ENCODE measurements at places on chromosomes 2 and 18. TPM values are rescaled to one million over a fixed set of nuclear protein-coding genes. Genes with fewer than 3 reads are reported as not detected.

The NYAP2 gene
- not detected for total RNA-seq

The ZDBF2 gene
- 10.5 TPM for total RNA-seq

The ARHGEF4 gene
- total RNA-seq: 4.3 TPM

The TRAPPC8 gene
- total RNA-seq: 26.1 TPM

The COL5A2 gene
- total RNA-seq: 3.3 TPM

GRCh38 chr2:241863536-241863954 is 4.9 kb upstream of the PDCD1 start:
- H3K4me3 ChIP-seq: peak overlapping the region; percentile 38
- peaks cover 22% of the 10 kb centered on the region for H3K27me3 ChIP-seq
- peak; percentile 82 for DNase-seq

DNA sequence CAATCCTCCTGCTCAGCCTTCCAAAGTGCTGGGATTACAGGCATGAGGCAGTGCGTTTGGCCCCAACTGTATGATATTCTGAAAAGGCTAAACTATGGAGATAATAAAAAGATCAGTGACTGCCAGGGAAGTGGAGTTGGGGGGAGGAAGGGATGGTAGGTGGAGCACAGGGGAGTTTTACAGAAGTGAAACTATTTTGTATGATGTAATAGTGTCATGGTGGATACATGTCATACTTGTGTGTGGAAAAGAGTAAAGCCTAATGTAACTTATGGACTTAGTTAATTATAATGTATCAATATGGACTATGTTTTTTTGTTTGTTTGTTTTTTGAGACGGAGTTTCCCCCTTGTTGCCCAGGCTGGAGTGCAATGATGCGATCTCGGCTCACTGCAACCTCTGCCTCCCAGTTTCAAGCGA is 2.9 kb upstream of the GGCX start:
- DNase-seq: no peak
- H3K36me3 ChIP-seq: no peaks in the 10 kb centered on the region
- peaks cover 25% of the 10 kb centered on the region for H3K4me1 ChIP-seq

- DNase-seq: no peak
- peak overlapping the region; percentile 87 for H3K27ac ChIP-seq
- H3K36me3 ChIP-seq: peaks cover 31% of the 10 kb centered on the region
- H3K4me1 ChIP-seq: peaks cover 99% of the 10 kb centered on the region
- no peak overlapping the region for H3K4me3 ChIP-seq
These were observed 122.1 kb upstream of the EML6 start for GRCh38 chr2:54601339-54601738.

DNA sequence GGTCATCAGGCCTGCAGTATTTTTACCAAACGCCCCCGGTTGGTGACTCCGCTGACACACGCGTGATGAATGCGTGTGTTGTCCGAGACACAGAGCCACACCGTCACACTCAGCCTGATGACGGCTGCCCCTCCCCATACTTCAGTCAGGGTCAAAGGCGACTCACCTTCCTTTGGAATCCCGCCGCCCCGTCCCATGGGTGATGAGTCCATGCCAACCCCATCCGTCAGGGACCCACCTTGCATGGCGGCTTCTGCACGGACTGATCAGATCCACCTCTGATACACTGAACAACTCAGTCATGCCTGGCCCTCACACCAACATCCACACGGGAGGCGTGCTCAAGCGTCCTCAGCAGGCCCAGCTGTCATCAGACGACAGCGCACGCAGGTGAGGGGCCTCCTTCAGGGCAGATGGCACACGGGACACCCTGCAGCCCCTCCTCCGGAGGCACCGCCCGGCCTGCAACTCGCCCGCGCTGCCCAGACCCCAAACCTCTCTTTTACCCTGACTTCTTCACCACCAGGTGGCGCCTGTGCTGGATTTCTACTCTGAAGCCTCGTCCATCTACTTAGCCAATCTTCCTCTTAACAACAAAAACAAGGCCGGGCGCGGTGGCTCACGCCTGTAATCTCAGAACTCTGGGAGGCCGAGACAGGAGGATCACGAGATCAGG is 89.2 kb downstream of the ZNF516 start:
- peak; percentile 75 for DNase-seq
- H3K36me3 ChIP-seq: peaks cover 8% of the 10 kb centered on the region
- no peaks in the 10 kb centered on the region for H3K27me3 ChIP-seq
- H3K4me3 ChIP-seq: no peak overlapping the region

DNA sequence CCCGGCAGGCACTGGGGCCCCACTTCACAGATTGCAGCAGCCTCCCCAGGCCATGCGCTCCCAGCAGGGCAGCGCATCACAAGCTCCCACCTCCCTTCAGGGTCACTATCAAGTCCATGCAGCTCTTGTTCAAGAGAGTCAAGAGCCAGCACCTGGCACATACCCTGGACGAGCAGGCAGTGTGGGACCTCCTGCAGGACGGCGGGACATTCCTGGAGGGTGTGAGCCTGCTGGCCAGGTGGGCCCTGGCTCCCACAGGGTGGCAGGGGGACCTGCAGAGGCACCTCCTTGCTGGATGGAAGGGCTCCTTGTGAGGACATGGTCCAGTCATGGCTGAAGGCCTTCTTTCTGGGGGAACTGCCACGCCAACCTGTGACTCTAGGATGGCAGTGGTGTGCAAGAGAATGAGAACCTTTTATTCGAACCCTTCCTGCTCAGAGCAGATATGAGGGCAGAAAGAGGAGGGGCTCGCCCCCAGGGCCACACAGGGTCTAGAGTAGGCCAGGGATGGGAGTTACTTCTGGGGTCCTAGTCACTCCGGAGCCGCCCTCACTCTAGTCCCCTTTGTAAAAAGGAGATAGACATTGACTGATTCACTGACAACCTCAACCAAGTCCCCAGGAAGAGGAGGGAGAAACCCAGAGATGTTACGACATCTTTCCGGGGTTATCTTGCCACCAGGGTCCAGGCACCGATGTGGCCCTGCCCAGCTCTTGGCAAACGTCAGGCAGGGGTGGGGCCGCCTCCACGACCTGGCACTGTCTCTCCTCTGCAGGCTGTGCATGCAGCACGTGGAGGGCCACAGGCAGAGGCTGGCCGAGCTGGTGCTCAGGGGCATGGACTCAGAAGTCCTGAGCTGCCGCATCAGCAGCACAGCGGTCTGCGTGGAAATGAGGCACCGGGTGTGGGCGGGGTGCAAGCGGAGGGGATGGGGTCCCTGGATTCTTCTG is 31.3 kb downstream of the HJURP start:
- no peaks in the 10 kb centered on the region for H3K36me3 ChIP-seq
- peaks cover 2% of the 10 kb centered on the region for H3K27me3 ChIP-seq
- no peak overlapping the region for H3K27ac ChIP-seq
- no peak overlapping the region for H3K4me3 ChIP-seq

- H3K27me3 ChIP-seq: peaks cover 22% of the 10 kb centered on the region
- H3K27ac ChIP-seq: no peak overlapping the region
- peaks cover 2% of the 10 kb centered on the region for H3K36me3 ChIP-seq
- peaks cover 4% of the 10 kb centered on the region for H3K4me1 ChIP-seq
These were observed 723.2 kb downstream of the DPP10 start for GRCh38 chr2:115165529-115166109.

- H3K27ac ChIP-seq: no peak overlapping the region
- H3K4me3 ChIP-seq: no peak overlapping the region
- no peaks in the 10 kb centered on the region for H3K4me1 ChIP-seq
- H3K36me3 ChIP-seq: no peaks in the 10 kb centered on the region
These were observed 786.6 kb upstream of the RAB6C start for GRCh38 chr2:129192841-129193253.

DNA sequence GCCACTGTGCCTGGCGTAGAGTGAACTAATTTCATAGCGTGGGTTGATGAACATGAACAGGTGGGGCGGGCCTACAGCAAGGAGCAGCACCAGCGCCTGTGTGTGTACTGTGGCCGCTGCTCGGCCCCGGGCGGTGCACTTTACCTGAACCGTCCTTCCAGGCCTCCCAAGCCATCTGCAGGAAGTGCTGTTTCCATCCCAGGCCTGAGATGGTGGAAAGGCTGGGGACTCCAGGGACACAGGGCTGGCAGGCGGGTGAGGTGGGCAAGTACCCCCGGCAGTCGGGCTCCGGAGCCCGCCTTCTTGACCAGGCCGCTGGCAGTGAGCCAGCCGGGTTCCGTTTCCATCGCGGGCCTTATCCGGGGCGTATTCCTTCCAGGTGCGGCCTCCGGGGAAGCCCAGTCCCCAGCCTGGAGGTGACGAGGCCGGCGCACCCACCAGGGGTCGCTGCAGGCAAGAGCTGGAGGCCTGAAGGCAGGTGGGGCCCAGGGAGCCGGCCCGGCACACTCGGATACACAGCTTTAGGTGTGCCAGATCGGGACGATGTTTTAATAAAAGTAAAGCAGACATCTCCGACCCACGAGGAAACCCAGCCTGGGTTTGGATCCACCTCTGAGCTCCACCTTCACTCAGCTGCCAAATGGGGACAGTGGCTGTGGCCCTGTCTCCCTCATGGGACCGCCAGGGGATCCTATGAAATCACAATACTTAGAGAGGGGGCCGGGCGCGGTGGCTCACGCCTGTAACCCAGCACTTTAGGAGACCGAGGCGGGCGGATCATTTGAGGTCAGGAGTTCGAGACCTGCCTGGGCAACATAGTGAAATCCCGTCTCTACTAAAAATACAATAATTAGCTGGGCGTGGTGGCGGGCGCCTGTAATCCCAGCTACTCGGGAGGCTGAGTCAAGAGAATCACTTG is 22.7 kb upstream of the PDIA6 start:
- H3K27me3 ChIP-seq: peaks cover 20% of the 10 kb centered on the region
- H3K4me3 ChIP-seq: no peak overlapping the region
- peak; percentile 87 for DNase-seq
- peaks cover 4% of the 10 kb centered on the region for H3K36me3 ChIP-seq
- no peak overlapping the region for H3K27ac ChIP-seq

GRCh38 chr2:6562771-6563170 is 302.9 kb downstream of the CMPK2 start:
- H3K4me1 ChIP-seq: no peaks in the 10 kb centered on the region
- DNase-seq: no peak
- H3K27me3 ChIP-seq: no peaks in the 10 kb centered on the region
- H3K4me3 ChIP-seq: no peak overlapping the region

DNA sequence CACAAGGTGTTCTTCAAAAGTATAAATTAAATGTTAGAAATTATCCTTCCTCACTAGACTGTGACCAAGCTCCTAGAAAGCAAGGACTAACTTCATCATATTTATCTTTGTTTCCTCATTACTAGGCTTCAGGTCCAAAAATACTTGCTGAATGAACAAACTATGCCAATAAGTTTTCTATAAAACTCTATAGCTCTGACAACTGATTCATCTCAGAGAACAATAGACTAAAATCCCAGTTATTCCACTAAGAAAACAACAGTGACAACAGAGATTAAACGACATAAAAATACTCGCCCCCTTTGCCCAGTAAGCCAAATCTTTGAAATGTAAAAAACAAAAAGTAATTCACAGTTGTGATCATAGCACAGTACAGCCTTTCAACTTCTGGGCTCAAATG is 13.6 kb downstream of the TLK1 start:
- H3K27ac ChIP-seq: no peak overlapping the region
- no peak overlapping the region for H3K4me3 ChIP-seq
- H3K4me1 ChIP-seq: peaks cover 63% of the 10 kb centered on the region
- DNase-seq: no peak
- H3K27me3 ChIP-seq: no peaks in the 10 kb centered on the region
- H3K36me3 ChIP-seq: peaks cover 5% of the 10 kb centered on the region

DNA sequence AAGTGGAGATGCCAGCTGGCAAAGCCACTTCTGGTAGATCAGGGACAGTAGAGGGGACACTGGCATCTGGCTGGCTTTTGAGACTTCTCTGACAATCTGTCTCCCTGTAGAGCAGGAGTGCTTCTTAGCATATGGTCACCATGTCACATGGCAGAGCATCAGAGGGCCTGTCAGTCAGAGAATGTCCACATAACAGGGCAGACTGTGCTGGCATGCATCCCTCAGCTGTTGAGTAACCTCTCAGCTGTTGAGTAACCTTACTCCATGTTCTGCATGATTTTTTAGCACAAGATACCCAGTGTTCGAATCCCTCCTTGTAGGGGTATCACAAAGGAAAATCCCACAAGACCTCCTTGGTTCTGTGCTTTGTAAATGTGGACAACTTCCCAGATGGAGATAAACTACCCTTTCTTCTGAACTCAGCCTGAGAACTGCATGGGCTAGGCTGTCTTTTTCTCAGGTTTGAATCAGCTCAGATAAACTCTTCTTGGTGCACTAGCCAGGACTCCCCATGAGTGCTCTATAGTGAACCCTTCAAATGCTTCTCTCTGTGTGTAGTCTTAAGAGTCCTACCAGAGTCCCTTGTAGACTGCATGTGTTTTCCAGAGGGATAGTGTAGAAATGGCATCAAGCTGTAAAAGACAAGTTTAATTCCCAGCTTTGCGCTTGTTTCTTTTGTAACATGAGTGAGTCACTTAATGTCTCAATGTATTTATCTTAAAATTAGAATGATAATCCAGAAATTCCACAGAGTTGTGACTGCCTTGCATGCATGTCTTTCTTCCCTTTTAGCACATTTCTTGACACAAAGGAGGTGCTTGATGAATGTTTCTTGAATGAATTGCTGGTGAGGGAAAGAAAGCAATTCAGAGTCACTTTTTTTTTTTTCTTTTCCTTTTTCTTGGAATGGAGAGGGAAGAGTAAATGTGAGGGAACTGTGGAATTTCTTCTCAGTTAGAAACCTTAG is 442.3 kb upstream of the HNMT start:
- no peaks in the 10 kb centered on the region for H3K4me1 ChIP-seq
- DNase-seq: no peak
- no peaks in the 10 kb centered on the region for H3K27me3 ChIP-seq
- H3K4me3 ChIP-seq: no peak overlapping the region
- H3K27ac ChIP-seq: no peak overlapping the region

DNA sequence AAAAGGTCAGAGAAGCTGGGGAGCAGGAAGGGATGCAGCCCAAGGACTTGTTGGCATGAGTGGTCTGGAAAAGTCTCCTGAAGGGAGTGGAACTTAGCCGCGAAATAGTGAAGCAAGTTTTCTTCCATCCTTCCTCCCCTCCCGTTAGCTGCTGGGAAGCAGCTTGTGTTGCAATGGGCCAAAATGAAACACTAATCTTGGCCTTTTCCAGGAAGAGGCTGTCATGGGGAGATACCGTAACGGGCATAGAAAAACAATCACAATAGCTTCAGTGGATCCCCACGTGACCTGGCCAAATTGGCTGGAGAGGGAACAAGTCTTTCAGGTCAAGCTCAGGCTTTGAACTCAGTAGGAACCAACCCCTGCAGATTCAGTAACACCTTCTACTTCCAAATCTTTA is 49.3 kb downstream of the SEMA4F start:
- DNase-seq: no peak
- H3K27ac ChIP-seq: no peak overlapping the region
- no peak overlapping the region for H3K4me3 ChIP-seq
- no peaks in the 10 kb centered on the region for H3K4me1 ChIP-seq
- H3K36me3 ChIP-seq: peaks cover 3% of the 10 kb centered on the region

DNA sequence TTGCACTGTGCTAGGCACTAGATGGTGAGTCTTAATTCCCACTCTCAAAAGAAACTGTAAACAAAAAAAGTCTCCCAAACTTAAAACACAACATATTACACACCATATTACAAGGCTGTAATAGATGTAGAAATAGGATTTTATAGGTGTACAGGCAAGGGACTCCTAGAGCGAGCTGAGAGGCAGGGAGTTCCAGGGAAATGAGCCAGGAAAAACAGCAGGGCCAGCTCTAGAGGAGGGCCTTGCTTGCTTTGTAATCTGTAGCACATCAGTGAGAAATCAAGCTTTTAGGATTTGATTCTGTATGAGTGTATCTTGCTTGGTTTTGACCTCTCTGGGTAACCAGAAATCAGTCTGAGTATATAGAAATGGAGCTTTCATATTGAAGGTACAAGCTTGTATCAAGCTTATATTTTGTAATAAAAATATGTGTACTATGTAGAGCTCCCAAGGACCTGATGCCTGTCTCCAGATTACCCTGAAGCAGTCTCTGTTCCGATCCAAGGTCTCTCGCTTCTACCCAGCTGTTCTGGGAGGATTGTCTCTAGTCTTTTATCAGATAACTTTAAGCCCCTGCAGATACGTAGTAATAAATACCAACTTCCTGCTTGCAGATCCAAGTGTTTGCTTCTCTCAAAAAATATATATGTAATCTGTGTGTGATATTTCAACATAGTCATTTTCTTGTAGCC is 73.0 kb downstream of the MYO1B start:
- H3K27ac ChIP-seq: no peak overlapping the region
- DNase-seq: no peak
- peaks cover 3% of the 10 kb centered on the region for H3K36me3 ChIP-seq
- no peak overlapping the region for H3K4me3 ChIP-seq
